Renal cortical epithelial cell (primary cell): ENCODE measurements at places on chromosomes 2 and 18.

DNA sequence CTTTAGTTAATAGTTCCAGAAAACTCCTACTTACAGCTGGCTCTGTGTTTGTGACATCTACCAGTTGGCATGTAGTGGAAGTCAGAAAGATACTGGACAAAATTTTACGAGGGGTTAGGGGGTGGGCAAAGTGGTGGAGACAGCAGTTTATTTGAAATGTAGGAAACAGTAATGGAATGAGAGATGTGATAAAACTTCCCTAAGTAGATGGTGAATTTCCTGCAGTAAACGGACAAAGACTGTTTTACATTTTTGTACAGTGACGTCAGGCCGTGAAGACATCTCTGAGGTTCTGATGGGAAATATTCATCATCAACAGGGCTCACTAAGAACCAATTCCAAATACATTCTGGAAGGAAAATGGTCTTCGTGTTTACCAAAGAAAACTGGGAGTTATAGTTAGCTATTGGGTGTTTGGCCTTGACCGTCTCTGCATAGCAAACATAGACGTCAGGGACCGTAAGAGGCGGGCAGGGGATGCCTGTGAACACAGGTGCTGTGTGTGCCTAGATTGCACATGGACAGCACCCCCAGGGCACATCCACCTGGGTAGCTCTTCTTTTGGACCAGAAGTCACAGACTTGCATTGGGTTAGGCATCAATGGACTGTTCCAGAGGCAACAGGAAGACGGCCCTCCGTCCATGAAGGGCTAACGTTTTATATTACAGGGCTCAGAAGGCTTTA lies 131.5 kb downstream of the ZNF516 start:
- DNase-seq, result no peak

DNA sequence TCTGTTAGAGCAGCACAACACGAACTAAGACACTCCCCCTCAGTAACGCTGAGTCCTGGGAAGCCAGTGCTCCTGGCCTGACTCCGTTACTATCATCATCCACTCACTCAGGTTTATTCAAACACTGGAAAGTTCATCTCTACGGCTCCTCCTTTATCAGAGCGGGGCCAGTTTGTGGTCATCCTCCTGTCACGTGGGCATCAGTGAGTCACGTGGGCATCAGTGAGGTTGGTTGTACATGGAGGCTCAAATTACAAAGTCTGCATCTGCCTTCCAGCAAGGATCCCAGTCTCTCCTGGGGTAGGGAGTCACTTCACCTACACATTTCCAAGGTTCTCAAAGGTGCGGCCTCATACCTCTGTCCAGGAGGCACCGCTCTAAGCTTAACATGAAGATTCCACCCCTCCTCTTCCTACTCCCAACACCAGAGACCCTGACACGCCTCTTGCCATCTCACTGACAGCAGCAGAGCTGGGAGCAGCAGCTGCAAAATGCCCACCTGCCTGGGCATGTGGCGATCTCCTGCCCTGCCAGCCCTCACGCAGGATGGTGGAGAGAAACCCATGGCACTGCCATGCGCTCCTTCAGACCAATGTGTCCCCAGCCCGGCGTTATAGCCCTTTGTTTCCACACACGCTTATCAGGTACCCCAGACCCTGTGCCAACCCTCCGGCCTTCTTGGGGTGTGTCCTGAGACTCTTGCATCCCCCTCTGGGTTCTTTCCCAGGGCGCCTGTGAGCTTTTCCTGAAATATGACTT lies 99.2 kb upstream of the PTPRM start:
- peak; percentile 14 for DNase-seq

GRCh38 chr2:207901829-207902228 lies 123.5 kb downstream of the PLEKHM3 start:
- DNase-seq, result no peak

DNA sequence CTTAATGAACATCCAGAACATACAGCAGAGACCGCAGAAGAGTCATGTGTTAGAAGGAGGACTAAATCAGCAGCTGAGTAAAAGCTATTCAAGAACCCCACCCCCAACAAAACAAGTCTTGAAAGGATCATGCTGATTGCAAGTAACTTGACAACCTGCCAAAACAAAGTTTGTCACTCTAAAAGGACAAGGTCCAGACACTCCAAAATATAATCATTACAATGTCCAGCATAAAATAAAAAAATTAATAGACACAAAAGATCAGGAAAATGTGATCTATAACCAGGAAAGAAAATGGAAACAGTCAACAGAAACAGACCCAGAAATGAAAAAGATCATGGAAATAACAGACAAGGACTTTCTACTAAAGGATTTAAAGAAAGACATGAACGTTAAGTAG lies 28.5 kb downstream of the CCDC88A start:
- no peak for DNase-seq

DNA sequence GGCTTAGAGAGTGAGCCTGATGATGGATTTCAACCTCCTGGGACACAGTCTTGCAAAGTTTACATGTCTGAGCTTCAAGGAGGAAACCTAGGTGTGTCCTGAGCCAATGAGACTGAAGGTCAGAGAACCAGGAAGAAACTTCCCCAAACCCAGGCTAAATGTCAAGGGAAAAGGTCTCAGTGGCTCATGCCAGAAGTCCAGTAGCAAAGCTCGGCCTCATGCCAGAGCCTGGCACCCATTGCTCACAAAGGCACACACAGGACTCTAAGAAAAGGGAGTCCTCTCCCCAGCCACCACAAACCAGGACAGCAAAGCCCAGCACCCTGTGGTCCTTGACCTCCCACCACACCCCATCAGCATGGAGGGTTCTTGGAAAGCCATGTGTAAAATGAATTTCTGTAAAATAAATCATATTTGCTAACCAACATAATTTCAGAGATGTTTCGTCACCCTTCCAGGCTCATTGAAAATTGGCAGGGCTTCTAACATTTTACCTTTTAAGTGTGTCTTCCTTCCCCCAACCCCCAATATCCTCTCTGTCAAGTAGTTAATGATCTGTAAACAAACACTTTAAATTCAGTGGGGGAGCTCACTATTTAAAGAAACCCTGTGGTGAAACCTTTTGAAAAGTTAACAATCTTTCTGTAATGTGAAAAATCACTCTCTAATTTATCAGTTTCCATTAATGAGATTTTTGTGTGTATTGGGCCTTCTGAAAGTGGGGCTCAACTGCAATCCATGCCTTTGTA lies 77.1 kb downstream of the BCL11A start:
- DNase-seq, result no peak

DNA sequence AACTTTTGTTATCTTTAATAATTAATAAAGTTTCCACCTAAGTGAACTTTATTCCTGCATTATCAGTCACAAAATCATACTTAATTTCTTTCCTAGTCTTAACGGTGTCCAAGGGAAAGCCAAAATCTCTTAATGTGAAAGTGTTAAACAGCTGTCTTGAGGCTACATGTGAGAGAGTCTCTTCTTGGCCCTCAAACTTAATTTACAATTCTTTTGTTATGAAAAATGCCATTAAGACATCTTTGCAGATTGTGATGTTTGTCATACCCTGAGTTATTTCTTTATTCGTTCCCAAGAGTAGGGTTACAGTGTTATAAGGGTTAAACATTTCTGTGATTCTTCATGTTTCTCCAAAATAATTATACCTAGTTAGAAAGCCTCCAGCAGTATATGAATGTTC lies 64.6 kb downstream of the ANKRD12 start:
- DNase-seq, result no peak
